ENCODE measurements at places on chromosomes 11 and 22.
A peak's percentile ranks its signal among the peaks of the same experiment; 100 is the strongest.

DNA sequence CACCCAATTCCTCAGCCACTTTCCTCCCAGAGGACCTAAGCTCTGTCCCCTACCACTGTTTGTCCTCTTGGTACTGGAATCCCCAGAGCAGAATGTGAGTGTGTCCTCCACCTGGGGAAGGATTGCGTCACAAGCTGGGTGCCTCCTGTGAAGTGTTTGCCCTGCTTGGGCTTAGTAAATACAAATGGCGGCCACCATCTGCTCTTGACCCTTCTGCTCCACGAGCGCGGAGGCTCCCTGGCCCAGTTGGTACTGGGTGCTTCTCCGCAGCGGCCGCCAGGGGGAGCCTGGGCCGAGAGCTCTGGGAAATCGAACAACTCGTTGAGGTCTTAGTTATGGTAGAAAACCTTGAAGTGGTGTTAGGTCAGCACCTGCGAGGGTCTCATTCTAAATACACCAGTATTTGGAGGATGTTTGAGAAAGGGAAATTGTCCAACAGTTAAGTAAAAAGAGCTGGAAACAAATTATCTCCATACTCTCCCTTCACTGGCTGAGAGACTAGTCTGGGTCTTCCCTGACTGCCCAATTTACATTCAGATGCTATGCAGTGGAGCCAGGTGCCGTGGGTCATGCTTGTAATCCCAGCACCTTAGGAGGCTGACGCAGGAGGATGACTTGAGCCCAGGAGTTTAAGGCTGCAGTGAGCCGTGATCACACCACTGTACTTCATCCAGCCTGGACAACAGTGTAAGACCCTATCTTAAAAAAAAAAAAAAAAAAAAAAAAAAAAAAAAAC, 74.6 kb upstream of the TEAD1 start:
- peak; percentile 2 for DNase-seq

DNA sequence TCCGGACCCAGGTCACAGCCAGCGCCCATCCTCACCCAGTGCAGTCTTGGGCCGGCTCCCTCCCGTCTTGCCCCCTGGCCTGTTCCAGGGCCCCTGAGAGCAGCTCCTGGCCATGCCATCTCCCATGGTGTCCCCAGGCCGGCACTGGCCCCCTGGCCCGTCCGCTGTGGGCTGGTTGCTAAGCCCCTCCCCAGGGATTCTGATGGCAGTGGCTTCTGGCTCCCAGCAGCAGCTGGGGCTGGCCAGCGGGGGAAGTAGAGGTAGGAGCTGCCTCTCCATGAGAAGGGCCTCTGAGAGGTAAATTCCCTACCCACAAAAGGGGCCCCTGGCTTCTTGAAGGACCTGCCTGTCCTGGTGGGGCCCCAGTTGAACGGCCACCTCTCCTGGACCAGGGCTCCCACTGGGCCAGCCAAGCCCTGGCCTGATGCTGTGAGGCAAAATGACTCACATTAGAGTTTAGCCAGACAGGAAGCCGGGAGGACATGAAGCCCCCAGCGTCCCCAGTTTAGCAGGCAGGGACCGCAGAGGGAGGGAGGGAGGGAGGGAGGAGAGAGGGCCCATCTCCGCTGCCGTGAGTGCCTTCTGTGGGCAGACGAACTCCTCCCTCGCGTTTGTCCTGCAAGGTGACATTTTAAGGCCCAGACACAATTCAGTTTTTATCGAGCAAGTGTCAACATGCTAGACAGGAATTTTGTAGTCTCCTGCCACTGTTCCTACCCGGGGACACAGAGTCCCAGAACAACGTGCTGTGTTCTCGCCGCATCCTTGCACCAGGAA, 32.9 kb upstream of the GAL start:
- DNase-seq, result no peak

- no peak for DNase-seq
Observed at GRCh38 chr11:15747671-15748070, 608.7 kb downstream of the SOX6 start.

- DNase-seq, result no peak
Observed at GRCh38 chr11:12640355-12640754, 33.9 kb upstream of the TEAD1 start.

- DNase-seq, result no peak
Observed at GRCh38 chr11:60318726-60319125, 8.3 kb upstream of the MS4A6E start.

DNA sequence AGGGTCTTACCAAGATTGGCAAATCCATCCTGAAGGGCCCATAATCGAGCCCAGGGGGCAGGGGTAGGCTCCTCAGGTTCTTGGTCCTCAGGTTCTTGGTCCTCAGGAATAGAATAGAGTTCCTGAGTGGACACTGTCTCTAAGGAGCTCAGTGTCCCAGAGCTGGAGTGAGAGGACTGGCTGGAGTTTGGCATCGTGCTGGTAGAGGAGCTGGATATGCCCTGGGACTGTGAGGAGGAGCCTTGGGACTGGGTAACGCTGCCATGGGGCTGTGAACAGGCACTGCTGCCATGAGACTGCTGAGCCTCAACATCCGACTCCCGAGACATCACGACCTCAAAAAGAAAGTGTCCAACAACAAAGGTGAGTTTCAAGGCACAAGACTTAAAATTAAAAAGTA, 7.2 kb downstream of the CHEK2 start:
- DNase-seq, result no peak

DNA sequence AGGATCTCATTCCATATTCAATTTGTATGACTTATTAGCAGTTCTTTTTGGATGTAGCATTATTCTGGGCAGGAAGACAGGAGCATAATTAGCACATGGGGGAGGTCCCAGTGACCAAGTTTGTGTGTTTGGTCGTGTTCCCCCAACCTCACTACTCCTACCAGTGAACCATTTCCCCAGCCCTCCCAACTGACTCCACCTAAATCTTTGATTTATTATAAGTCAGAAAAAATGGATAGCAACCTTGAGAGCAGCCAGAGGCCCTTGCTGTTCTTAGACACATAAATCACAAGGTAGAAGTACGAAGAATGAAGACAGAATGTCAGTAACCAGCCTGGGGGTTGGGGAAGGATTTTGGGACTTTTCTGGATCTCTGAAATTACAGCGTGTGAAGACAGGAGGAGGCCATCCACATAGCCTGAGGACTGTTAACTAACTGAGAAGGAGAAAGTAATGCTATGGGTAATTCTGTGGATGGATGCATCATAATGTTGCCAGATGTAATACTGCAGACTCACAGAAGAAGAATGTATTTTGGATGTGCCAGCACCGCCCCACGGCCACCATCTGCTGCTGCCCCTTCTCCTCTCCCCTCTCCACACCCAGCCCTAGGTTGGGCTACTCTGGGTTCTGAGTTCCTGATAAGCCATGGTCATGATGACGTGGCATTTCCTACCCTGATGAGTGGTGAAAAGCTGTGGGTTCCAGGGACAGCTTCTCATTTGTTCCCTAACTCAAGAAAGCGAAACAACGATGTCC, 124.3 kb upstream of the TTC12 start:
- DNase-seq, result no peak

DNA sequence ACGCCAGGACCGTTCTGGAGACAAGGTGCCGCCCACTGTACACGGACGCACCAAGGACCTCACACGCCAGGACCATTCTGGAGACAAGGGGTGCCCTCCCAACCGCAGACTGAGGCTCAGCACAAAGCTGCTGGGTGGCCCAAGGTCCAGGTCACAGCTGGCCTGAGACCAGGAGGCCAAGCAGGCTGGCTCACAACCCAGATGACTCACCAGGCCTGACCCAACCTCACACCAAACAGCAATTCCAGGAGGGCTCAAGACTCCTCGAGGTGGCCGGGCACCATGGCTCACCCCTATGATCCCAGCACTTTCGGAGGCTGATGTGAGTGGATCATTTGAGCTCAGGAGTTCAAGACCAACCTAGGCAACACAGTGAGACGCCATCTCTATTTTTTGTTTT, 14.8 kb downstream of the BRD1 start:
- DNase-seq, result no peak

- no peak for DNase-seq
Observed at GRCh38 chr22:40552070-40552469, 84.4 kb downstream of the MRTFA start.

All from midbrain (tissue), 1 donor.